ENCODE measurements at places on chromosomes 3 and 15.

DNA sequence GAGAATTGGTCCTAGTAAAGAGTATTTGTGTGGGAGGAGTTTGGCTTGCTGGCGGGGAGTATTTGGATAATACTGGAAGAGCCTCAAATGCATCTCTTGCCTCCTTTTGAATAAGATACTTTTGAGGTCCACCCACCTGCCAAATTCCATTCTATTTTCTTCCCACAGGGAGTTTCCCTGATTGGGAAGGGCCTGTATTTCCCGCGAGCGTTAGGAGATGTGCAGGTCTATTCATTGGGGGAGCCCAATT lies 406 bp upstream of the RASA2 start:
- DNase-seq = no peak

GRCh38 chr15:77863491-77864105 lies 213.9 kb downstream of the TBC1D2B start:
- DNase-seq = no peak

- no peak for DNase-seq
Measured at GRCh38 chr3:97991293-97991682, 19.1 kb upstream of the RIOX2 start.

- DNase-seq = no peak
Measured at GRCh38 chr15:65305150-65305758, 777 bp downstream of the RNU5B-1 start.

DNA sequence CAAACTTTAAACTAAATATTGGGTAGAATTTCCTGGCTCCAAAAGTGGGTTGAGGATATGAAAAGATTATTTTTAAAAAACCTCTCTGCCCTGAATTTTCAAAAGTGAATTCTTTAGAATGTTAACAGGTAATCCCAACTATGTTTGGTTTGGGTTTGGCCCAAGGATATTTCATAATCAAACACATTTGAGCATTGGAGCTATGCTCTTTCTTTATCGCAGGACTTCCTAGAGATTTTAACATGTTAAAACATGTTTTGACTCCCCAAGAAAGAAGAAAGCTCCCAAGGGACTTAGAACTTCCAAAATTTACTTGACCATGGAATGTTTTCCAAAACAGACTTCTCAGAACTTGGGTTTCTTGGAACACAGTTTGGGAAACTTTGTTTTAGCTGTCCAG lies 75.6 kb upstream of the SYNPR start:
- no peak for DNase-seq

DNA sequence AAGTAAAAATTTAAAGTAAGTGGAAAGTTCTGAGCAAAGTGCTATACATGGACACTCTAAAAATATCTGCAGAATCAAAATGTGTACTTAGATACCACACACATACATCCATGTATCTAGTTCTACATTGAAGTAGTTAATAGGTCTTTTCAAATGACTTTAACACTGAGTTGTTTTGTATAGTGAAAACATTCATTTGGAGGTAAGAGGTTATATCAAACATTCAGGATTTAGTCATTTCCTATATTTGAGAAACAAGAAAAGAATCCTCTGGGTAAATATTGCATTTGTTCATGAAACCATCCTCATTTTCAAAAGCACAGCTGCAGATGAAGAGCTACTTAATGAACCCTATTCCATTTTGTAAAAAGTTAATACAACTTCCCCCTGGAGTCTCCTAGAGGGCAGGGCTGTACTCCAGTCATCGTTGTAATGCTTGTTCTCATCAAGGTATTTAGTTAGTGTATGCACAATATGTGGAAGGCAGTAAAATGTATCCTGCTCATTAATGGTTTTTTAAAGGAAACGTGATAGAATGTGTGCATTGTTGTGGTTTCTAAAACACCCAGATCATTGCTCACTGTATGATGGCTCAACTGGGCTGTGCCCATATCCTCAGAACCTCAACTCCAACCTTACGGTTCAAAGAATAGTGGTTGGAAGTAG lies 26.2 kb downstream of the ARPP21 start:
- no peak for DNase-seq

DNA sequence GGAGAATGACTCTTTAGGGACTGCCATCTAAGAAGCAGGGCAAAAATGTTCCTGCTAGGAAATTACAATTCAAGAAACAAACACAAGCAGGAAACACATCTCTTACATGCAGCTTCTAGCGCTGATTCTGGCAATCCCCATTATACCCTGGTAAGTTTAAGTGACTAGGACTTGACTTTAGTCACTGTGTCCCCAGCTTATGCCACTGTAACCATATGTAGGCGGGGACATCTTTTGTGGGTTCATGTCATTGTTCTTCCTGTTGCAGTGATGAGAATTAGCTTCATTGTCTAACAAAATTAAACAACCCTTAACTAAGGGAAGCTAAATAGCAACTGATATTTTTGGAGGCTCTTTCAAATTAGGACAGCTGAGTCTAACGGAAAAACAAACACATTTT lies 17.9 kb upstream of the FAM81A start:
- no peak for DNase-seq

- no peak for DNase-seq
Measured at GRCh38 chr3:127043041-127043641, 60.2 kb downstream of the PLXNA1 start.

- DNase-seq = no peak
Measured at GRCh38 chr3:154029926-154030325, 91.3 kb upstream of the ARHGEF26 start.

DNA sequence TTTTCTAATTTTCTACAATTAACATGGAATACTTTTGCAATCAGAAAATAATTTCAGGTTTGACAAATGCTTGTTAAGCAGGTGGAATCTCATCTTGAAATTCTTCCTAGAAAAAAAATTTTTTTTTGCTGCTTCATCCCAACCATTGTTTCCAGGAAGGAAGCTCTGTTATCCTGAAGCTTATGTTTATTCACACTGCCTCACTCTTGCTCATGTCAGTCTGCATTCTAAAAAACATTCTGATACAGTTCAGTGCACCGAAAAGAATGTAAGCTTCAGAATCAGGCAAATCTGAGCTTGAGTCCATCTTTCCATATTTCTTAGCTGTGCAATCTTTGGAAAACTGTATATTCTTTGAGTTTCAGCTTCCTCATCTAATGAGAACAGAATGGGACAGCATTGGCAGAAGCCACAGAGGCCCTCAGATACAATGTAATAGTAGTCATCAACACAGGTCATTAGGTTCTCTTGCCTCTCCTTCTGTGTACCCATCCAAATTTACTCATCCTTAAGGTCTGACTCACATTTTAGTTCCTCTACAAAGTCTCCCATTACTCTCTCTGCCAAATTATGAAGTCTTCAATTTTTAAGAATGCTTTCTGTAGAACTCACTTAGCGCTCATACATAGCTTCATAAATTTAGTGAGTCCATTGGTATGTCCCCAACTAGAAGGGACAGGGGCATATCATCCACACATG lies 881.8 kb upstream of the NR2F2 start:
- DNase-seq = no peak

- DNase-seq = no peak
Measured at GRCh38 chr3:173513123-173513522, 115.6 kb downstream of the NLGN1 start.

GRCh38 chr3:112734171-112734570 lies 93.2 kb upstream of the CCDC80 start:
- no peak for DNase-seq

DNA sequence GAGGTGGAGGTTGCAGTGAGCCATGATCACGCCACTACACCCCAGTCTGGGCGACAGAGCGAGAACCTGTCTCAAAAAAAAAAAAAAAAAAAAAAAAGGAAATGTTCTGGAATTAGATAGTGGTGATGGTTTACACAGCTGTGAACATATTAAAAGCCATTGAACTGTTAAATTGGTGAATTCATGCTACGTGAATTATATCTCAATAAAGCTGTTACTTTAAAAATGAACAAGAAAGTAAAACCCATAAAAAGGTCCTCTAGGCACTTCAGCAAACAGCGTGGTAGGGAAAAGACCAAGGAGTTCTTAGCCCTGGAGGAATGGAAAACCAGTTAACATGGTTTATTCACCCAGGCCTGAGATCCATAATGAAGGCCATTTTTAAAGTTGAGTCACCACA lies 180.1 kb downstream of the ATG7 start:
- no peak for DNase-seq

DNA sequence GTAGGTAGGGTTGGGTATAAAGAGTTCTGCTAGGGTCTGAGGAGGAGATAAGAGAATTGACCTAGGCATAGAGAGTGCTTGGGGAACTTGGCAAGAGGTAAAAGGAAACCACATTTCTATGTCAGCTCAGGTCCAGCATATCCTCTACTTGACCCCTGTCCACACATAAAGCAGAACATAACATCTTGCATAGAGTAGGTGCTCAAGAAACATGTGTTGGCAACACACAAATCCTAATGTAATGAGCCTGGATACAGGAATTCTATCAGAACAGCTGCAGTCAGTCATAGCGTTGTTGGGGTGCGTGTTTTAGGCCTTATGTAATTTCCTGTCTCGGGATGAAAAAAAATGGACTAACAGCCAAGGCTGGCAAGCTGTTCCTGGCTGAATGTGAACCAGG lies 35.0 kb upstream of the PLCL2 start:
- no peak for DNase-seq

GRCh38 chr3:183377307-183377959 lies 51.0 kb downstream of the MCF2L2 start:
- no peak for DNase-seq
